ENCODE measurements at places on chromosomes 12 and 14.

- no peak for DNase-seq
These were observed 15.2 kb upstream of the TUBA1B start for GRCh38 chr12:49146406-49146805.

DNA sequence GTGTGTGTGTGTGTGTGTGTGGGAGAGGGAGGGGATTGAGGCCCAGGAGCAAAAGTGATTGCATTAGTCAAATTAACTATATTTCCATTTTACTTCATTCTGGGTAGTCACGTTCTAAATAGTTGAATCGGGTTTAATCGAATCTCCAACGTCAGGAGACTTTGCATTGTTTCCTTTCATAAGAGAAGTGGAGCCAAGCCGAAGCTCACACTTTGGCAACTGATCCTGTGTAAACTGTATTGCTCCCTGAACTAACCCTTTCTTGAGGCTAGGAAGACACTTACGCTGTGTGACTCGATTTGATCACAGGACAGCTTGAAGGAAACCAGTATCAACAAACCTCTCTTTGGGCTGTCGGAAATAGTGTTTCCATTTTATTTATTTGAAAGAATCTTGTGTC lies 363.4 kb upstream of the ATP2B1 start:
- DNase-seq: no peak

DNA sequence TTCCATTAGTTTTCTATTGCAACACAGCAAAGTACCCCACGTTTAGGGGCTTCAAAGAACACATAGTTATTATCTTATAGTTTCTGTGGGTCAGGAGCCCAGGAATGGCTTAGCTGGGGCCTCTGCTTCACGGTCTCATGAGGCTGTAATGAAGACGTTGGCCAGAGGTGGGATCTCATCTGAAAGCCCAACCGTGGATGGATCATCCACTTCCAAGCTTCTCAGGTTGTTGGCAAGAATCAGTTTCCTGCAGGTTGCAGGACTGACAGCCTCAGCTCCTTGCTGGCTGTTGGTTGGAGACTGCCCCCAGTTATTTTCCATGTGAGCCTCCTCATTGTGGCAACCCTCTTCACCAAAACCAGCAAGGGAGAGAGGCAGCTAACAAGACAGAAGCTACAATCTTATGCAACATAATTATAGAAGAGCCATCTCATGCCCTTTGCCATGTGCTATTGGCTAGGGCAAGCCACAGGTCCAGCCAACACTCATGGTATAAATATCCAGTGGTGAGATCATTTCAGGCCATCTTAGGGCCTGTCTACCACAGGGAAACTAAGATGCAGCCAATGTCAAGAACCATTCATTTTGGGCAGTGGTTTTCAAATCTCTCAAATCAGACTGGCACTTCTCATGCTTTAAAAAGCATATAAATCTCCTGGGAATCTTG lies 452.4 kb downstream of the MED13L start:
- no peak for DNase-seq

- DNase-seq: no peak
These were observed 52.1 kb downstream of the KICS2 start for GRCh38 chr12:64170024-64170423.

- DNase-seq: no peak
These were observed 253.3 kb upstream of the DIO2 start for GRCh38 chr14:80464531-80465149.

- no peak for DNase-seq
These were observed 72.0 kb upstream of the TBX5 start for GRCh38 chr12:114477989-114478395.

DNA sequence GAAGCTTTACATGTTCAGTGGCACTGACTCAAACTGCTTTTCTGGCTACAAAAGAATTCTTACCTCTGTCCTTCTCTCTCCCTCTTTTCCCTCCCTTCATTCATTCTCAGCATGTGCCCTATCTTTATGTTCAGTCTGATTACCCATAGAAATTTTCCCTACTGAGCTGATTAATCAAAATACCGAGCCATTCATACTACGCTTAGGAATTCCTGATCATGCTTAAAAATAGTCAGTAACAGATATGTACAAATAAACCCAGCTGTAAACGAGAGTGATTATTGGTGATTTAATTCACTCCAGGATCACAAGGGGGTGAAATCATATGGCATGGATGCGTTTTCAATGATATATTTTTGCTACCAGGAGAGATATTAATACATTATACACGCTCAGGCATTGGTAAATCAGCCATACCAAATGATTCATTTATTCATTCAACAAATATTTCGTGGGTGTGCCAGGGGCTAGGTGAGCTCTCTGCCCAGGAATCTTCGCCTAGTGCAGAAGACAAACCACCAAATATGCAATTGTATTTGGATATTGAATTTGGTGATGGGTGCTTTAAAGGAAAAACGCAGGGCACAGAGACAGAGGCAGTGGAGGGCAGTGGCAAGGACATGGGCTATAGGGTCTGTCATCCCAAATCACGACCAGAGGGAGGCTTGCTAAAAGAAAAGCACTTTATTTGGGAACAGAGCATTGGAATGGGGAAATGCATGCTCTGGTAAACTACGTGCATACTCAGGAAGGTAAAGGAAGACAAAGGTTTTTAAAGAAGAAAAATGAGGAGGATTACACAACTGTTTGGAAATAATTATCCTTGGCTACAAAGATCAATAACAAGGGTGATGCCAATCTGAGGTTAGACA lies 13.9 kb upstream of the VRK1 start:
- DNase-seq: no peak

DNA sequence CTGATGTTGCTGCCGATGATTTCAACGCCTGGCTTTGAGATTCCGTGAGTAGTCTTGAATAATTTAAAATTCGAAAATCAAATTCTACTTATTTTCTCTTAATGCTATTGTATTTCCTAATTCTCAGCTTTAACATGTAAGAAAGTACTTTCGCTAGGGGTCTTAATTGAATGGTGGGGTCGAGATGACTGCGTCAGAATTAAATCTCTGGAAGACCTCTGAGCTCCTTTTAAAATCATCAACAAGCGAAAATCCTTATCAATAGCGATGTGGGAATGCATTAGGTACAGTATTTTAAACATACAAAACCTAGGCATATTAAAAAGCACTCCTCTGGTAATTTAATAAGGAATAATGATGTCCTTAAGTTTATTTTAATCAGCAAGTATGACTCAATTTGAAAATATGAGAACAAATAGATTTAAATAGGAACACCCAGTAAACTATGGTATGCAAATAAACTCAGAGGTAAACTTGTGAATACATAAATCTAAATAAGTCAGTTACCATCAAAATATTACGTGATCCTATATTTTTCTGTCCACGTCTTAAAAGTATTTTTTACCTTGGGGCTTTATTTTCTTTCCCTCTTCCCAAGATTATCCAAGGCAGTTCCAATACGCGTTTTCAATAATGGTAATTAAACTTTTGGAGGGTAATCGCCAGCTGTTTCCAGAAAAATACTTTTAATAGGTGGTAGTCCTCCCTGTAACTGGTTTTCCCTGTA lies 1.4 kb downstream of the FOXA1 start:
- no peak for DNase-seq

DNA sequence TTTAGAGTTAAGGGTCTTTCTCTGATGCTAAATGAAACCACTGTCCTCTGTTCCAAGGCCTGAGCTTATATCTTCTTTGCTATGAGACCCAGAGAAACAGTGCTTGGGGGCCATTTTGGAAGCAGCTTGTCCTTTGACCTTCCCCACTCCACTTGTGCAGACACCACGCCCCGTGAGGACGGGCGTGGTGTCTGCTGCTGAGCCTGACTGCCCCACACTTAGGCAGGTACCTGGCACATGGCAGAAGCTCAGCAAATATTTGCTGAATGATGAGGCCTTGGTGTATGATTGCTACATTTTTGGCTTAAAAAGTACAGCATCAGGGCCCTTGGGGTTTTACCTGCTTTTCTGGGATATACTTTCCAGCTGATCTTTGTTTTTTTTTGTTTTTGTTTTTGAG lies 69.9 kb downstream of the RASSF3 start:
- no peak for DNase-seq

DNA sequence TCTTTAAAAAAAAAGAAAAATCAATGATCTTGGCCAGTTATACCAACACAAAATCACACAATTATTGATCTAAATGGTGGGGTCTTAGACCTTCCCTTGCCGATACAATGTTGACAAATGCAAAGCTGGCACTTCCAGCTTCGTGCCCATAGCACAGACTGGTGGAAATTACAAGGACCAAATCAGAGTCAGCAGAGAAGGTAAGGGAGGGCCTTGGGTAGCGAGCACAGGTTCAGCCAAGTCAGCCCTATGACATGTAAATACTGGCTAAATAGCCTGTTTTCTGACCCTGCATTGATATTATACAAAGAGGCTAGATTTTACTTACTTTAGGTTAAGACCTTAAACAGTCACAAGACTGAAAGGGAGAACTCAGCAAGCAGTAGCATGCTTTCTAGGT lies 30.3 kb upstream of the WDR89 start:
- no peak for DNase-seq

DNA sequence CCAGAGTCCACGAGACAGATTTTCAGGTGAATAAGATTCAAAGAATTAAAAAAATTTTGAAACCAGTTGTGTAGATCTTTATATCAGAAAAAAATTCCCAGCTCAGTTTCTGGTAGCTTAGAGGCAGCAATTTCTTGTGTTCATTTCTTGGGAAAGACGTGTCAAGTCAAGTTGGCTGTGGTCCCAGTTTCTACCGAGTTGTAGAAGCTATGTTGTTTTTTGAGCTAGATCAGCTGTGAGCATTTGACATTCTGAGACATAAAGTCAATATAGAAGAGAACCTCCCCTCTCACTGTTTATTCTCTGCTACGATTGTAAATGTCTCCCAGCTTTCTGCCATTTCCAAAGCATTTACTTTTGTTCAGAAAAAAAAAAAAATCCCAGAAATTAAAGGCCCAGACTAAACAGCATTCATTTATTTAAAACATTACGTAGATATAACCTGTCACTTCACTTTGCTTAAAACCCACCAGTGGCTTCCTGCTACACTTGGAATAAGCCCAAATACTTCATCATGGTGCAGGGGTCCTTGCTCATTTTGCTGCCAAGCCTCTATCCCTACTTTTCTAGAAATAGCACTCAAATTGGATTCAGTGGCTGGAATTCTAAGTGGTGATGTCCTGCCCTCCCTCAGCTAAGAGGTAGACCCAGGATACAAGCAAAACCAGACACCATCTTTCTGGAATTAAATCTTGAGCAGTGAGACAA lies 20.6 kb upstream of the PYGL start:
- no peak for DNase-seq

- peak; percentile 21 for DNase-seq
These were observed 85.1 kb downstream of the DIP2B start for GRCh38 chr12:50589650-50590435.

- DNase-seq: no peak
These were observed 281.6 kb upstream of the SLC16A7 start for GRCh38 chr12:59314209-59314608.

- no peak for DNase-seq
These were observed 116.3 kb upstream of the VASH1 start for GRCh38 chr14:76644855-76645518.

DNA sequence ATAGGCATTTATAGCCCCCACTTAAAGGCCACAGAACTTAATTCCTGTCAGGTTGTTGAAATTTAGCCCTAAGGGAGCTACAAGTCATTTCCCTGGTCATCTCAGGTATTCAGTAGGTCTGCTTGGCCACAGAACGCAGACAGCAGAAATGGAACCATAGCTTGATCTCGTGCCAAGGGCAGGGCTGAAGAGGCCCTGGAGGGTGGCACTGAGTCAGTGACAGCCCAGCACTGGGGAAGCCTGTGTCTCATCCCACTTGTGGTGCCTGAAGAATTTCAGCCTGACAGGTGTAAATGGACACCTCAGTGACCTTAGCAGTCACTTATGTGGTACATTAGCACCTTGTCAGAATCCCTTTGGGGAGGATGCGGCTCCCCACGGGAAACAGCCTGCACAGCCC lies 6.6 kb downstream of the PRKAB1 start:
- no peak for DNase-seq

GRCh38 chr12:12432364-12432763 lies 75.5 kb downstream of the BORCS5 start:
- no peak for DNase-seq

DNA sequence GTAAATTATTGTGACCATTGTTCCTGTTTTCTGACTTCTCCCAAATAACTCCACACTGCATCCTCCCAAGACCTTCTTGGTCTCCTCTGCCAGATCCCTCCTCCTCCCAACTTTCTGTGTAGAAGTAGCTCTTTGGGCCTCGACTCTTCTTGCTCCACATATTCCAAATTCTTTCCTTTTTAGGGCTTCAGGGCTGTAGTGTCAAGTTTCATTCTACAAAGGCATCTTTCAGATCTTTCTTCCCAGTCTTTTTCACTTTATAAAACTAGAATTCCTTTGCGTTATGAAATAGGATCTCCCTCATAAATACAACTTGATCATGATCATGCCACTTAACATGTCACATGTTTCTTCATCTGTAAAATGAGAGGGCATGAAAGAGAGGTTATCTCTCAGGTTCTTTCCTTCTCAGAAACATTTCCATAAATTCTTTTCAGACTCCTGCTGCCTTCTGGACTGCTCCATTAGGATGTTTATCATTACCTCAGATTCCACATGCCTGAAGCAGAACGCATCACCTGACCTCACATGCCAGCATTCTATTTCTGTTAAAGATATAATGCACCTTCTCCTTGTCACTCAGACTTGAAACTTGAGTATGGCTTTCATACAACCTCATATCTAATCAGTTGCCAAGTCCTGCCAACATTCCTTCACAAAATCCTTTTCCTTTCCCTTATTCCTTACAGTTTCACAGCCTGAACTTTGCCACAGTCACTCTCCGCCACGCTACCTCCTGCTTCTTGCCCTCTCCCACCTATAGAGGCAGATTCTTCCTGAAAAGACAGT lies 8.5 kb downstream of the SLC38A1 start:
- no peak for DNase-seq

Data from stimulated activated CD4-positive, alpha-beta T cell treated with anti-CD3 and anti-CD28 coated beads, Interleukin-1b, Interleukin-23, amount 100 ng/mL, for 24 hours (primary cell).